ENCODE measurements at places on chromosomes 2 and 18. TPM values are rescaled to one million over a fixed set of nuclear protein-coding genes. Genes with fewer than 3 reads are reported as not detected.
A peak's percentile ranks its signal among the peaks of the same experiment; 100 is the strongest.

- H3K27ac ChIP-seq = no peak overlapping the region
- no peak overlapping the region for H3K4me3 ChIP-seq
- H3K4me1 ChIP-seq = no peaks in the 10 kb centered on the region
- H3K36me3 ChIP-seq = no peaks in the 10 kb centered on the region
- H3K27me3 ChIP-seq = no peaks in the 10 kb centered on the region
Measured at GRCh38 chr2:217929757-217930707, 72.8 kb downstream of the TNS1 start.

- no peak overlapping the region for H3K27ac ChIP-seq
- peaks cover 40% of the 10 kb centered on the region for H3K4me1 ChIP-seq
- no peak for DNase-seq
- H3K27me3 ChIP-seq = peaks cover 10% of the 10 kb centered on the region
- H3K4me3 ChIP-seq = no peak overlapping the region
- H3K36me3 ChIP-seq = no peaks in the 10 kb centered on the region
Measured at GRCh38 chr2:10923965-10924364, 12.2 kb downstream of the KCNF1 start.

- DNase-seq = no peak
- no peaks in the 10 kb centered on the region for H3K27me3 ChIP-seq
- no peaks in the 10 kb centered on the region for H3K36me3 ChIP-seq
- H3K4me3 ChIP-seq = no peak overlapping the region
- H3K27ac ChIP-seq = no peak overlapping the region
- no peaks in the 10 kb centered on the region for H3K4me1 ChIP-seq
Measured at GRCh38 chr2:167381349-167381748, 493.1 kb downstream of the XIRP2 start.

DNA sequence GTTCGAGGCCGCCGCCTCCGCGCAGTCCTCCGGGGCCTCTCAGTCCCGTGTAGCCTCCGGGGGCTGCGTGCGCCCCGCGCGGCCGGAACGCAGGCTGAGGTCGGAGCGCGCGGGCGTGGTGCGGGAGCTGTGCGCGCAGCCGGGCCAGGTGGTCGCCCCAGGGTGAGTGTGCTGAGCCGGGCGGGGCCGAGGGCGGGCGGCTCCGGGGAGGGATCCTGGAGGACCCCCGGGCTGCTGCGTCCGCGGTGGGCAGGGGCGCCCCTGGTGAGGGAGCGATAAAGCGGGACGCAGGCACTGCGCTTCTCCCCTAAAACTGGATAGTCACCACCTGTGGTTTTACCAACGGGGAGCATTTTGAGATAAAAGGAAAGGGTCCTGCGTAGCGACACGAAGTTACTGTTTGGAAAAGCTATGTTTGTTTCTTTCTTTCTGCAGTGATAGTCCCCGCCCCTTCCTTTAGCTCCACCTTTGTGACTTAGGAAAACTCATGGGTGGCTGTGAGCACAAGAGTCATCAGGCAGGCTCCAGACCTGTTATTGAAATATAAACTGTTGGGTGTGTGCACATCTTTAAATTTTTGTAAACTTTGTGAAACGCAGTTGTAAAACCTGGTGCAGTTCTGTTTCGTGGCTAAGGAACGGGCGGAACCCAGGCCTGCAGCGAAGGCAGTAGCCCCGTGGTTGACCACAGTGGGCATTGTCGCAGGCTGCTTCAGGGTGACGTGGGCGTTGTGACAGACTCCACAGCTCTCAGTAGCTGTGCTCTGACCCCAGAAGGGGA is 687 bp downstream of the CTDP1 start:
- peak overlapping the region; percentile 22 for H3K27ac ChIP-seq
- peaks cover 2% of the 10 kb centered on the region for H3K36me3 ChIP-seq
- no peak for DNase-seq
- peaks cover 35% of the 10 kb centered on the region for H3K4me1 ChIP-seq

GRCh38 chr2:47038656-47039488 is 116.2 kb downstream of the STPG4 start:
- H3K36me3 ChIP-seq = peaks cover 84% of the 10 kb centered on the region
- peaks cover 67% of the 10 kb centered on the region for H3K4me1 ChIP-seq
- peak overlapping the region; percentile 48 for H3K27ac ChIP-seq

MGAT5 gene
- total RNA-seq = 36.8 TPM

DNA sequence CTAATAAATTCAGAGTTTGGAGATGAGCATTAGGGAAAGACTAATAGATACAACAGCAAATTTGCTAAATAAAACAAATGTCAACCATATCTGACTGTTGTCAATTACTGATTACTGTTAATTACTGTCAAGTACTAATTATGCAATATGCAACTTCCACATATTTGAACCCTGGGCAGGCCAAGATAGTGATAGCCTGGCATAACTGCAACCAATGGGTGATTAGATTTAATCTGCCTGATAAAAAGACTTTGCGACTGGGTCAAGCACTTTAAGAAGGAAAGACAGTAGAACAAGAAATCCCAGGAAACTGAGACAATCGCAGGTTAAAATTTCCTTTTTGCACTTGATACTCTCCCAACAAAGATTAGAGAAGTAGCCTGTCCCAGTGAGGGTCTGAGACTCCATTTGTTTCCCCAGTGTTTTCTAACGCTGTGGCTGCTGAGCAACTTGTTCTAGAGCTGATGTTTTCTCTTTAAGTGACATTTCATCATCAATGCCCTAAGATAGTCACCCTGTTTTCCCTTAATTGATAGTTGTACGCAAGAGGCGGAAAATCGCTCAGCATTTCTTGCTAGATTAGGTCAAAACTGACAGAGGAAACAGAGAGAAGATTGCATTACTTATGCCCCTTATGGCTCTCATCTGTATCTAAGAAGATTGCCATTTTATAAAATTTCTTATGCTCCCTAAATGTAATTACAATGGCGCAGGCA is 17.8 kb downstream of the ARHGAP15 start:
- H3K4me1 ChIP-seq = peaks cover 8% of the 10 kb centered on the region
- no peaks in the 10 kb centered on the region for H3K27me3 ChIP-seq
- H3K36me3 ChIP-seq = no peaks in the 10 kb centered on the region

IL1B gene
- total RNA-seq = 3.4 TPM

DNER gene
- total RNA-seq = 0.09 TPM

DNA sequence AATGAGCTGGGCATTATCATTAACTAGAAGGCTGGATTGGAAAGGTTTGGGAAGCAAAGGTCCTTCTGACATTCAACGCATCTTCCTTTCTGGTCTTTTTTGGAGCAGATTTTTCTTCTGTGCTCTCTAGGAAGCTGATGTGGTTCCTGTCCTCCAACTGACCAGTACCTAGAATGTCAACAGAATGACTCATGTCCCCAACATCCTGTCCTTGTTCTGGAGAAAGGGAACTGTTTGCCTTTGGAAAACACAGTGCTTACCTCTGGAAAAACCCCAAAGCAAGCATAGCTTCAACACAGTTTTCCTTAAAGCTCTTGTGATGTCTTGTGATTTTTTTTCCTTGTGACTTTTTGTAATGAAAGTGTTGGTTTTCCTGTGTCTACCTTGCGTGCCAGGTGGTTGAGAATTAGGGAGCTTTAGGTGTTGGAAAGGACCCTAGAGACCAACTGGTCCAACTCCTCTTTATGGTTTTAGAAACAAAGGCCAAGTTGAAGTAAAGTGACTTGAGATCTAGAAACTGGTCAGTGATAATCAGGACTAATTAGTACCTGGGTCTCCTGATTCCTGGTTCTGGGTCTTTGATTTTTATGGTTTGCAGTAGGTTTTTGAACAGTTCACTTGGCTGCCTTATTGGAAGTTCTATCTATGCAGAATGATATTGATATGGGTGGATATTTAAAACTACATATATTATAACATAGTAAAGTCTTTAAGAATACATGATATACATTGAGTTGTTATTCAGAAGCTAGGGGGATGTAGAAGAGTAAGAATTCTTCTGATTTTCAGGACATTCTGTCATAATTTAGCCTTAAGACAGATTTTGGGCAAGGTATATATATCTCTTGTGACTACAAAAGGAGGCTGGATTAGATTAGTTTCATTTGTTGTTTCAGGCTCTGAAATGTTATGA is 70.5 kb downstream of the FMNL2 start:
- no peak overlapping the region for H3K27ac ChIP-seq
- H3K4me3 ChIP-seq = no peak overlapping the region
- no peaks in the 10 kb centered on the region for H3K36me3 ChIP-seq
- H3K4me1 ChIP-seq = peaks cover 24% of the 10 kb centered on the region
- H3K27me3 ChIP-seq = no peaks in the 10 kb centered on the region

DNA sequence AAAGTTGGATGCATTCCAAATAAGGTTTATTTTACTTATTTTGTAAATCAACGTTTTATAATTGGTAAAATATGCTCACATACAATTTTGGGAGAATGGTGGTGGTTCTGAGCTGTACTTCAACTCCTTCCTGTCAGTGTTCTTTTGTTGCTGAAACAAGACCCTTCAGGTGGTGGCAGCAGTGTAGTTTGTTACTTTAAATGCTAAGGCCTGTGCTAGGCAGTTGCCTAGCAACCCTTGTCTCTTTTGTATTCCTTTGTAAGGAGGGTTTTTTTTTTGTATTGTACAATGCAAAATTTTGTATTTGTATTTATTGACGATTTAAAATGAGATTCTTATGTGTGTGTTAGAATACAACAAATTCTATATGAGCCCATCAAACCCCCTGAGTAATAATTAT is 166.0 kb upstream of the FAM98A start:
- no peaks in the 10 kb centered on the region for H3K36me3 ChIP-seq
- H3K4me1 ChIP-seq = no peaks in the 10 kb centered on the region
- no peaks in the 10 kb centered on the region for H3K27me3 ChIP-seq
- H3K27ac ChIP-seq = no peak overlapping the region

DNA sequence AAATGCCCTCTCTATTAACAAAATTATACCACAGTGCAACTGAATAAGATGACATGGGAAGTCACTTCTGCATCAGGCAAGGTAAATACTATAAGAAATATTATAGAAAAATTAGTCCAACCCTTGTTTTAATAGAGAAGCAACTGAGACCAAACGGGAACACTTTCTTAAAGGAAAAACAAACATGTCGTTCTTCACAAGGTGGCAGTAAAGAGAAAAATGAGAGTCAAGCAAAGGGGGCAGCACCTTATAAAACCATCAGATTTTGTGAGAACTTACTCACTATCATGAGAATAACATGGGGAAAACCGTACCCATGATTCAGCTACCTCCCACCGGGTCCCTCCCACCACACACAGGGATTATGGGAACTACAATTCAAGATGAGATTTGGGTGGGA is 481.7 kb upstream of the CRIM1 start:
- H3K27ac ChIP-seq = no peak overlapping the region
- no peaks in the 10 kb centered on the region for H3K36me3 ChIP-seq
- no peaks in the 10 kb centered on the region for H3K4me1 ChIP-seq

- no peaks in the 10 kb centered on the region for H3K36me3 ChIP-seq
- no peak overlapping the region for H3K4me3 ChIP-seq
- no peak overlapping the region for H3K27ac ChIP-seq
- no peaks in the 10 kb centered on the region for H3K4me1 ChIP-seq
- H3K27me3 ChIP-seq = peaks cover 10% of the 10 kb centered on the region
Measured at GRCh38 chr2:176650838-176651555, 381.8 kb downstream of the MTX2 start.

GRCh38 chr2:97763176-97763845 is 49.9 kb downstream of the ZAP70 start:
- peaks cover 35% of the 10 kb centered on the region for H3K36me3 ChIP-seq
- no peak for DNase-seq
- no peak overlapping the region for H3K4me3 ChIP-seq
- no peak overlapping the region for H3K27ac ChIP-seq
- no peaks in the 10 kb centered on the region for H3K27me3 ChIP-seq

MXD1 gene
- total RNA-seq = 12.7 TPM

GRCh38 chr2:239470151-239470900 is 69.5 kb upstream of the HDAC4 start:
- H3K36me3 ChIP-seq = no peaks in the 10 kb centered on the region
- H3K4me3 ChIP-seq = no peak overlapping the region
- H3K27me3 ChIP-seq = peaks cover 3% of the 10 kb centered on the region
- no peak overlapping the region for H3K27ac ChIP-seq

GRCh38 chr2:2845267-2845666 is 514.2 kb upstream of the MYT1L start:
- H3K4me3 ChIP-seq = no peak overlapping the region
- no peaks in the 10 kb centered on the region for H3K27me3 ChIP-seq
- H3K36me3 ChIP-seq = no peaks in the 10 kb centered on the region
- peaks cover 22% of the 10 kb centered on the region for H3K4me1 ChIP-seq

DNA sequence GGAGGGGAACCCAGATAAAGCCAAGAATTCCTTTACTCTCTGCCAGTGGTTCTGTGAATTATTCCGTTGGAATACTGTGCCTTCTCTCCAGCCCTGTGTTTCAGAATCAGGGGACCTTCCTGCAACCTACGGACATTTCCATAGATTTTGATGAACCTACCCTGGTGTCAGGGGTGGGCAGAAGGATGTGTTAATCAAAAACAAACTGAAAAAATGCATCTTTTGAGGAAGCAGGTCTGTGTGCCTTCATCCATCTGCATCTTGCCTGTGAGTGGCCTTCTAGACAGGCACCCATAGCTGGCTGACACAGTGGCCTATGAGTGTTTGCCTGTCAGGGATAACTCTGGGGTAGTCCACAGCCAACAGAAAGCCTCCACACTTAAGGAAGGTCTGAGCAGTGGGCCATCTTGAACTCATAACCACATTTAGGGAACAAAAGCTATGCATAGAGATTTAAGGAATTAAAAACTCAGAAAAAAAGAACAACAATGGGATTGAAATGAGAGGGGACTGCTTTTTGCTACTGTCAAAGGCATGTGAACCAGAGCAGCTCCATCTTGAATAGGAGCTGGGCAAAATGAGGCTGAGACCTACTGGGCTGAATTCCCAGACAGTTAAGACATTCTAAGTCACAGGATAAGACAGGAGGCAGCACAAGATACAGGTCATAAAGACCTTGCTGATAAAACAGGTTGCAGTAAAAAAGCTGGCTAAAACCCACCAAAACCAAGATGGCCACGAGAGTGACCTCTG is 45.9 kb upstream of the ITGA6 start:
- H3K27me3 ChIP-seq = no peaks in the 10 kb centered on the region
- no peak overlapping the region for H3K27ac ChIP-seq
- DNase-seq = no peak
- no peaks in the 10 kb centered on the region for H3K36me3 ChIP-seq
- no peaks in the 10 kb centered on the region for H3K4me1 ChIP-seq

GRCh38 chr18:48708807-48709206 is 170.0 kb downstream of the CTIF start:
- no peak overlapping the region for H3K4me3 ChIP-seq
- no peaks in the 10 kb centered on the region for H3K27me3 ChIP-seq
- no peaks in the 10 kb centered on the region for H3K36me3 ChIP-seq
- no peak overlapping the region for H3K27ac ChIP-seq
- H3K4me1 ChIP-seq = no peaks in the 10 kb centered on the region

- H3K27me3 ChIP-seq = no peaks in the 10 kb centered on the region
- no peaks in the 10 kb centered on the region for H3K36me3 ChIP-seq
- H3K27ac ChIP-seq = no peak overlapping the region
Measured at GRCh38 chr2:195322324-195322723, 334.7 kb upstream of the SLC39A10 start.

DNA sequence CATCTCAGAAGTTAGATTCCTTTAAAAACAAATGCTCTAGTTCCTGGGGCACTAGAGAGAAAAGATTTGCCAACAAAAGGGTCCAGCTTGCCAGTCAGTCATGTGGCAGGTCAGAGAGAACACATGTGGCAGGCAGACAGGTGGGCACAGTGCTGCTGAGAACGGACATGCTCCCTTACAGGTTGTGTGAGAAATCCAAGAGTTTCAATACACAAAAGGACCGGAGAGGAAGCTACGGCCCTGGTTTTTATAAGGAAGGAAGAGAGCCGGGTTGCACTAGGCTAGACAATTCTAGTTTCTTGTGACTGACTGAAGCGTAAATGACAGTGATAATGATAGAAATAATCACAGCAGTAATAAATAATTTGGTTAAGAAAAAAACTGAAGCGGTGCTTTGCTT is 18.3 kb downstream of the CDC42EP3 start:
- no peaks in the 10 kb centered on the region for H3K27me3 ChIP-seq
- H3K27ac ChIP-seq = peak overlapping the region; percentile 51
- no peak for DNase-seq
- peaks cover 71% of the 10 kb centered on the region for H3K4me1 ChIP-seq

SLC11A1 gene
- total RNA-seq = 0.71 TPM
